ENCODE measurements at places on chromosomes 1 and 21.

DNA sequence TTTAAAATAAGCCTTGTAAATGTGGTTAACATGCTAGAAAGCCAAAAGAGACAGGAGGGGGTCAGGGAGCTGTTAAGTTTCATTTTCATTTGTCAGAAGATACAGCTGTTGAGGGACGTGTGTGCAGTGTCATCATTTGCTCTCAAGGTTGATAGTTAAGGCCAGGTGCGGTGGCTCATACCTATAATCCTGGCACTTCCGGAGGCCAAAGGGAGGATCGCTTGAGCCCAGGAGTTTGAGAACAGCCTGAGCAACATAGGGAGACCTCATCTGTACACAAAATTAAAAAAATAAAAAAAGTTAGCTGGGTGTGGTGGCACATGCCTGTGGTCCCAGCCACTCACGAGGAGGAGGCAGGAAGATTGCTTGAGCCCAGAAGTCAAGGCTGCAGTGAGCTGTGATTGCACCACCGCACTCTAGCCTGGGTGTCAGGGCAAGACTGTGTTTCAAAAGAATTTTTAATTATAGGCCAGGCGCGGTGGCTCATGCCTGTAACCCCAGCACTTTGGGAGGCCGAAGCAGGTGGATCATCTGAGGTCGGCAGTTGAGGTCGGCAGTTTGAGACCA is 22.7 kb downstream of the ZBTB8OS start:
- DNase-seq: no peak

GRCh38 chr1:199913318-199913717 is 114.2 kb upstream of the NR5A2 start:
- DNase-seq: no peak

DNA sequence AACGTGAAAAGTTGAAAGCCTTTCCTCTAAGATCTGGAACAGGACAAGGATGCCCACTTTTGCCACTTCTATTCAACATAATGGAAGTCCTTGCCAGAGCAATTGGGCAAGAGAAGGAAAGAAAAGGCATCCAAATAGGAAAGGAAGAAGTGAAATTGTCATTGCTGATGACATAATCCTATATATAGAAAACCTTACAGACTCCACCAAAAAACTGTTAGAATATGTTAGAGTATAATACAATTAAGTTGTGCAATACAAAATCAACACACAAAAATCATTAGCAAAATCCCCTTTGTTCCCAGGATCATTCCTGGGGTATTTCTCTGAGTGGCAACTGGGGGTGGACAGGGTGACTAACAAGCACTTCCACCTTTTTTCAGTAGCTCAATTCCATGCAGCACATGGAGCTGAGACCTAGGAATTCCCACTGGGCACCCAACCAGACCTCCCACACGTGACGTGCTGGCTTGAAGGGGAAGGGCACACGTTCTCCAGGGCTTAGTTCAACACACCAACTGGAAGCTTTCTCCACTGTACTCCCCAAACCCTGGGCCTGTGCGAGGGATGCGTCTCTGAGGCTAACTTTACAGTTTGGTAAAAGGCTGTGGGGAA is 9.6 kb downstream of the STUM start:
- no peak for DNase-seq

DNA sequence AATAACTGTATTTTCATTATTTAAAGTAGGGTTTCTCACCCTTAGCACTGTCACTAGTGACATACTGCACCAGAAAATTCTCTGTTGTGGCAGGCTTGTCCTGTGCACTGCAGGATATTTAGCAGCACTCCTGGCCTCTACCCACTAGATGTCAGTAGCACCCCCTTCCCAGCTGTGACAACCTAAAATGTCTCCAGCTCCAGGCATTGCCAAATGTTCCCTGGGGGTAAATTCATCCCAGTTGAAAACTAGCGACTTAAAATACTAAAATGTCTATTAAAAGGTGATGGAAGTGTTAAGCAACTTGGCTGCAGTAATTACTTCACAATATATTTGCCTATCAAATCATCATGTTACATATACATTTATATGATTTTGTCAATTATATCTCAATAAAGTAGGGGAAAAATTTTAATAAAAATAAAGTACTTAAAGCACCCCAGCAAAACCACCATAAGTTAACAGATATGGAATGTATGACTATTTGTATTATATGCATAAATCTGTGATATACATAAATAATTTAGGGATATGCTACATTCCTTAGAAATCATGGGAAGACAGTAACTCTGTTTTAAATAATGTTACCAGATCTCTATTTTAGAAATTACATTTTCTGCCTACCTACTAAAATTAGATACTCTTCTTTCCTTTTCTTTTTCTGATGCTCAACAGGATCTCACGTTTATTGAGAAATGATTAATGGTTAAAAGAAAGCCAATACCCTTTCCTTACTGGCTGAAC is 74.6 kb downstream of the ARID4B start:
- DNase-seq: peak; percentile 69

GRCh38 chr1:77548285-77548684 is 134.2 kb downstream of the ZZZ3 start:
- no peak for DNase-seq

DNA sequence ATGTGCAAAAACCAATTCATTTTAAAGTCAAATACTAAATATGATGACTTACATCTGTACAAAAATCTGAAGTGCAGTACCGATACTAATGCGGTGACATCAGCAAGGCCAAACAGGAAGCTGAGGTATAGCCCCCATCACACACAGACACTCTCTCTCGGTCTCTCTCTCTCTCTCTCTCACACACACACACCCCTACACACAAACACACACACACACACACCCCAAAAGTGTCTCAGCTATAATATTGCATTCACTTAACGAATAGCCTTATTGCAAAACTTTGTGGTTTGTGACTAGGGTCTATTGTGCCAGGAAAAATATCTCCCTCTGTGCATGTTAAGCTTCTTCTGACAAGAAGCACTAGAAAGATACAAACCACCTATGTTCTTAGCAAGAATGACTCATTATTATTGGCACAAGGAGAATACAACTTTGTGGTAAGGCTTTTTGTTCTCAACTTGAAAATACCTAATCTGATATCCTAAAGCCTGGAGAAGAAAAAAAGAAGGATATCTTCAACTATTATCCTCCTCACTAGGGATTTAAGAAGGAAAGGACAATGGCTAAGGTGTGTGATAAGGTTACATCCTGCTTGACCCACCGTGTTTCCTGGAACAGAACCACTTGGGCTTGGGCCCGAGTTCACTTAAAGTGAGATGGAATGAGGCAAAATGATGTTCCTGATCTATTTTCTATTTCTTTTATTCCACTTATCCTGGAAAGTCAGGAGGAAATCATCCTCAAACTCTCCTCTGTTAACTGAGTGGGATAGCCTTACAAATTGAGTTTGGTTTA is 107.1 kb downstream of the NIBAN1 start:
- DNase-seq: peak; percentile 68

- no peak for DNase-seq
Measured at GRCh38 chr21:36719614-36720013, 20.7 kb downstream of the SIM2 start.

- no peak for DNase-seq
Measured at GRCh38 chr1:55318116-55318817, 103.1 kb upstream of the USP24 start.

DNA sequence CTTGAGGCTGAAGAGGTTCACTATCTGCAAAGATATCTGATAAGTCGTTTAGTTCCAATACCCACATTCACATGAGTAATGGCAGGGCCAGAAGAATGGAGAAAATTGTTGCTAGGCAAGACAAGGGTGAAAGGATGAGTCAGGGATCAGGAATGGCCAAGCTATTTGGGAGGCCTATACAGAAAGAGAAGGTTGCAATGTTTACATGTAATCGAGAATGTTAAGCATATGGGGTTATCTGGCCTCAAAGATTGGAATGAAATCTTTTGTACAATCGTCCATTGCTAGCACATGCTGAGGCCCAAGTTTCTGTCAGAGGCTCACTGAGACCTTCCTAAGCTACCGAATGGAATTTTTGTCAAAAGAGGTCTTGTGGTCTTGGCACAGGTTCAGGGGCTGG is 299.9 kb upstream of the PLD5 start:
- no peak for DNase-seq

- no peak for DNase-seq
Measured at GRCh38 chr1:4002741-4003140, 102.7 kb upstream of the C1orf174 start.

GRCh38 chr1:206435445-206435844 is 34.8 kb upstream of the IKBKE start:
- DNase-seq: no peak

GRCh38 chr1:168271636-168272035 is 9.0 kb upstream of the TBX19 start:
- no peak for DNase-seq
